ENCODE measurements at places on chromosomes 7 and 10.

DNA sequence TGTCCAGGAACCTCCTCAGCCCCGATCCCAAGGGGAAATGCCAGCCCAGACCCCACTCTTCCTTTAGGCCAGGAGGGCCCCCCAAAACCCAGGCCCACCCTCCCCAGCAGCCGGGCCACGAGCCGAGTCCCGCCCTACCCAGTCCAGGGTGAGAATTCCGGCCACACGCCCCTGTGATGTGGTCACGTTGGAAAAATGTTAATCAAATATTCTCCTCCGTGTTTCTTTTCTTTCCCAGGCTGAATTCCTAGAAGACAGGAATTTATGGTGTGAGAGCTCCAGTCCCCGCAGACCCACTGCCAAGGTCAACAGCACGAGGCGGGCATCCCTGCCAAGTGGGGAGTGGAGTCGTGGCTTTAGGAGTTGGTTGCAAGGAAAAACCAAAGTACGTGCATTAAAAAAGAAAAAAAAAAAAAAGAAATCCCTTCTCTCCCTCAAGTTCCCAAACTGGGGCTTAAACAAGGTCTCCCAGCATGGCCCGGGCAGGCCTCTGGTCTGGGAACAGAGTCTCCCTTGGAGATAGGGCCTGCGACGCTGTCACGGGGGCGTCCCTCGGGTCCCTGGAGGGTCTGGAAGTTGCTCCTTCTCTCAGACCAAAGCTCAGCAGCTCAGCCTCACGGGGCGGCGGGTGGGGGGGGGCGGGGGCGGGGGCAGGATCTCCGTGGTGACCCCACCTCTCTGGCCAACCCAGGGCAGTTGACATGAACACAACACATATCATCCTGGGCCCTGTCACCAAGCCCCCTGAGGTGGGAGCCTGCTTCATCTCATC, 28.1 kb upstream of the ELN start:
- DNase-seq = no peak

DNA sequence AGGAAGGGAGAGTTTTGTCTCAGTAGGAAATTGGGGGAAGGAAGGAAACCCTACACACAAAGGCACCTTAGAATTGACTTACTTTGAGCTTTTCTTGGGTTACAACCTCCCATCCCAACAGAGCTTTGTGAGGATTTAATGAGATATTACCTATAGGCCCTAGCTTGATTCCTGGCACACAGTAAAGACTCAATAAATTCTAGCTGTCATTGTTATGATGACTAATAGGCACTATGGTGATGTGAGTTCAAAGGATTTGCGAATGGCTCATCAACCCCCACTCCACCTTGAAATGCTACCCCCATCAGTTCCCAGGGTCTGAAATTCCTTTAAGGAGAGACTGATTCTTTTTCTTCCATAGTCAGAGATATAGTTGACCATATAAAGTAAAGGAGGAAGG, 67.9 kb upstream of the SMNDC1 start:
- no peak for DNase-seq

- DNase-seq = no peak
Observed at GRCh38 chr7:15367897-15368296, 193.9 kb downstream of the AGMO start.

- no peak for DNase-seq
Observed at GRCh38 chr10:122468307-122468925, 7.1 kb downstream of the HTRA1 start.

GRCh38 chr10:14244801-14245211, 85.9 kb downstream of the FRMD4A start:
- no peak for DNase-seq

DNA sequence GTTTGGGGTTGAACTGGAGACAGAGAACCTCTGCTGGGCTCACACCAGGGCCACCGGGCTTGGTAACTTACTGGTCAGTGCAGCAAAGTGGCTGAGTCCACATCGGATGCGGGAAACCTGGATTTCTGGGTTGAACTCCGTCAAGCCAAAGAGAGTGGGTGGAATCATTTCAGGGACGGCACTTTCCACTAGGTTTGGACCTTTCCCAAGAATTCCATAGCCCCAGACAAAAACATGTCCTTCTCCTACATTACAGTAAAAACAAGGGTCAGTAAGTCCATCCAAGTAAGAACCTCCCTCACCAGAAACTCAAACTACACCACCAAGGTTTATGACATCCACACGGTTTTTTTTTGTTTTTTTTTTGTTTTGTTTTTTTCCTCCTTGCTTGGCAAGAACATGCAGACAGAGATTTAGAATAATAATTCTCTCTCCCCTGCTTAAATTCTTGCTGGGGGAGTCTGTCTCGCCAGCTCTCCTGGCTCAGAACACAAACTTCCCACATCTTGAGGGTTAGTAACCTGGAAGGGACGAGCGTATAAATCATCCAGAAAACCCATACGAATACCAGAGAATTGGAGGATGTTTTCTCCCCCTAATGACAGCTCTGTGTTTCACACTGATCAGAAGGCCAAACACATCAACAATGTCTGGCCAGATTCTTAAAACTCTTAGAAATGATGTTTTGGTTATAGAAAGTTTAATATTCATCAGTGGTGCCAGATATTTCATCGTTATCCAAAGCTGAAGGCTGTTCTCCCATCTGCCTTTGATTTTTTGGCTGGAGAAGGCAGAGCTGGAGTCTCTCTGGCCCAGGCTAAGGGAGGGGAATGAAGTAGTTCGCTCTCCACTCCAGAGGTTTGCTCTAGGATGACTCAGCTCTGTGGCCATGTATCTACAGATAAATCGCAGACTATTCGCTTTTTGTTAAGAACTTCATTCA, 17.5 kb downstream of the RCC1L start:
- no peak for DNase-seq

GRCh38 chr7:87345962-87346371, 503 bp downstream of the CROT start:
- no peak for DNase-seq

DNA sequence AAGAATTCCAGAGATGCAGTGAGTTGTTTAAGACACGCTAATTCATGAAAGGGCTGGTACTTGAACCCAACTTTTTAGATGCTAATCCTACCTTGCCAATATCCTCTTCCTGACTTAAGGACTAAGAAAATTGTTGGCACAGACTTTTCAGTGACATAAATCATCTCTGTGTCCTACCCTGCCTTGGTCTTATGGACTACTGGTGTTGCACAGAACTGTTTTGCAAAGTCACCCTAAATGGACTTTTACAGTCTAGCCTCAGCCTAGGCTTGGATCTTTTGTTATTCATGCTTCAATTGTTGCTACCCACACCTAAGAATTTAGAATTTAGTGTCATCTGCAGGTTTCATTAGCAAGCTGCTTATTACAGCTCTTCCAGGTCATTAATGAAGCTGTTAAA, 112.7 kb downstream of the SORCS1 start:
- DNase-seq = no peak

DNA sequence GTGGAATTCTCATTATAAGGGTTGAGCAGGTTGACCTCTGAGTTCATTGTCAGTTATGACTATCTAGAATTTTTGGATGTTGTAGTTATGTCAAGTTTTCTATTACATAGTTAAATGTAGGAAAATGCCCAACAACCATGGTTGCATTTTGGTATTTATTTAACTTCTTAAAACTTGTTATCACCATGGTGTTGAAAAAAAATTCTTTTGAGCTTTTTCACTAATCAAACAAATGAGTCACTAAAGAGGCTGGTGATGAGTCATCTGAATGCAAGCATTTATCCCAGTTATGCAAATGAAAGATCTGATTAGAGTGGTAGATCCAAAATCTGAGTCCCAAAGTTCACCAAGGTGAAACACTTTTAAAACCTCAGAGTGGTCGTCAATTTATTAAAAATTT, 624.7 kb upstream of the IGFBP3 start:
- DNase-seq = no peak

- no peak for DNase-seq
Observed at GRCh38 chr7:15658247-15658646, 28.2 kb downstream of the MEOX2 start.

DNA sequence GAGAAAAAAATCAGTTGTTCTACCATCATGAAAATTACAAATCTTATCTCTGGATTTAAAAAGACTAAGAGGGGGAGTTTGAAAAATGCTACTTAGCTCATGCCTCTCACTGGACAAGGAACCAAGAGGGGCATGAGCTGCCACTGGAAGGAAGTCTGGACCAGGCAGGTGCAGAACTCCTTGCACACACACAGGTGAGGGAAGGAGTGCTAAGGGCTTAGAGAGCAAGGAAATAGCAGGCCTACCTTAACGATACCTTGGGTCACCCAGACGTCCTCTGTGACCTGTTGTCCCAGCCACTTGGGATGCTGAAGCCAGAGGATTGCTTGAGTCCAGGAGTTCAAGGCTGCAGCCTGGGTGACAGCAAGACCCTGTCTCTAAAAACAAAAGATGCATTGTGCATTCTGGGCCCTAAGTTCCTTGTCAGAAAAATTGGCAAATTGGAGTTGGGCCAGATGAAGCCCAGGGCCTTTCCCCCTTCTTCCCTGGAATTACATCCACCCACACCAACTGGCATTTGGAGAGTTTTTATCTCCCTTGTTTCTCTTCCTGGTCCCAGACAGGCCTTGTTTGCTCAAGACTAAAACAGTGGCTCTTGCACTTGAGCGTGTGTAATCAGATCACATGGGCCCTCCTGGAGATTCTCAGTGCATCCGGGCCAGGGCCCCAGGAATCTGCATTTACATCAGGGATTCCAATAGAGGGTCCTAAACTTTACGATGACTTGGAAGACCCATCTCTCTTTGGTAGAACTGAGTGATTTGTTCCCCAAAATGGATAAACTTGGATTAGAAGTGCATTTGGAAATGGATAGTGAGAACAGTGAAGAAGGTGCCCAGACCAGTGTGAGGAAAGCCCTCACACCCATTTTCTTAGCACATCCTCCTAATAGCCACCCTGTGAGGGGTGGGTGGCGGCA, 3.0 kb downstream of the DDIT4 start:
- no peak for DNase-seq

- no peak for DNase-seq
Observed at GRCh38 chr7:25288556-25289307, 60.4 kb upstream of the NPVF start.

GRCh38 chr7:80767654-80768053, 129.2 kb downstream of the CD36 start:
- no peak for DNase-seq

DNA sequence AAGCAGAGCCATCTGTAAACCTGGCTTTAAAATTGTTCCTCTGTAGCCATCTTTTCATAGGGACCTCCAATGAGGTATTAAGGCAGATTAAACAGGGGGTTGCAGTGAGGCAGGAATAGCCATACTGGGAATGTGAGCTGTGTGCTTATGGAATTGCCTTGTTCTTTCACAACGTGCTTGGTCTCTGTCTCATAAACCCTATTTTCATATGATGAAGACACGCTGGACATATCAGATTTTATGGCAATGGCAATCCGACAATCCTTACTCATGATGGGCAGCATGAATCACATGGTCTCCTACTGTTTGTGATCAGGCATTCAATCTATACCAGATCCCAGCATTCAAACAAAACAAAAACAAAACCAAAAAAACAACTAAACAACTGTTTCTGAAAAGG, 418.9 kb upstream of the NRP1 start:
- no peak for DNase-seq
